Stimulated activated CD4-positive, alpha-beta T cell treated with anti-CD3 and anti-CD28 coated beads, Interleukin-1b, Interleukin-23, amount 100 ng/mL, for 1 hour (primary cell): ENCODE measurements at places on chromosomes 13 and 19.

DNA sequence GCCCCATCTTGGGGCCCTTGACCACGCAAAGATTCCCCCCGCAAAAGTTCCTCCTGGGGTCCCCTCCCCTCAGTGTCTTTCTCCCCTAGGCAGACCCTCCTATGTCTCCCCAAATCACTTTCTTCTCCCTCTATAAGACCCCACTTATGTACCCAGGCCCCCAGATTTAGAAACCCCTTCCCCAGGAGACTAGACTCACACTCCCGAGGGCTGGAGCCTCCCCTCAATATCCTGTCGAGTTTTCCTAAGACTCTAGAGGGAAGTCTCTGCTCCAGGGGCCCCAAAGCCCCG, 1.4 kb downstream of the SLC1A5 start:
- DNase-seq: no peak

DNA sequence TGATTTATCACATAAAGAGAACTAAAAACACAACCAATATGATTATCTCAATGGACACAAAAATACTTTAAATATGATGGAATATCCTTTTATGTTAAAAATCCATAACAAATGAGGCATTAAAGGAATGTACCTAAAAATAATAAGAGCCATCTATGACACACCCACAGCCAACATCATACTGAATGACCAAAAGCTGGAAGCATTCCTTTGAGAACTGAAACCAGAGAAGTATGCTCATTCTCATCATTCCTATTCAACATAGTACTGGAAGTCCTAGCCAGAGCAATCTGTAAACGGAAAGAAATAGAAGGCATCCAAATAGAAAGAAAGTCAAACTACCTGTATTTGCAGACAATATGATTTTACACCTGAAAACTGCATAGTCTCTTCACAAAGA, 671.0 kb downstream of the SLITRK1 start:
- DNase-seq: no peak

DNA sequence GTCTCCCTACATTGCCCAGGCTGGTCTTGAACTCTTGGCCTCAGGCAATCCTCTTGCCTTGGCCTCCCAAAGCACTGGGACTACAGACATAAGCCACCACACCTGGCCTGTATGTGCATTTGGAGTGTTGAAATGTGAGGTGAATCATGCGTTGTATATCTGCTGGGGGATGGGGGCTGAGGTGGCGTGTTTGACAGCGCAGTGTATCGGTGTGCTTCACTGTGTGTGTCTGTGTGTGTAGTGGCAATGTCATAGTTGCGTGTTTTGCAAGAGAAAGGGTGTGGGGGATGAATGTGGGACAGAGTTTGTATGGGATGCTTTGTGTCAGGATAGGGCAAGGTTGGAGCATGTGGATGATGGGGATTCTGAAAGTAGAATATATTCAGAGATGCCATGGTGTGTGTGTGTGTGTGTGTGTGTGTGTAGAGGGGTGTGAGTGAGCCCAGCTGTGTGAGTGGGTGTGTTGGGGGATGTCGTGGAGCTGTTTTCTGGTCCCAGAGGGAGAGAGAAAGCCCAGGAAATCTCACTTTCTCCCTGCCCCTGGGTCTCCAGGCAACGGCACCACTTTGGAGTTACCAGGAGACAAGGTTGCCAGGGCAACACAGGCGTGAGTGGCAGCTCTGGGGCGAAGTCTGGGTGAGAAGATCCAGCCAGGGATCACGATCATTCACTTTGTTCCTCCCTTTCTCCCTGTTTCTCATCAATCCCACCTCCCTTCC, 1.1 kb upstream of the SWSAP1 start:
- no peak for DNase-seq

GRCh38 chr19:48397263-48398101, 4.0 kb downstream of the GRIN2D start:
- no peak for DNase-seq

DNA sequence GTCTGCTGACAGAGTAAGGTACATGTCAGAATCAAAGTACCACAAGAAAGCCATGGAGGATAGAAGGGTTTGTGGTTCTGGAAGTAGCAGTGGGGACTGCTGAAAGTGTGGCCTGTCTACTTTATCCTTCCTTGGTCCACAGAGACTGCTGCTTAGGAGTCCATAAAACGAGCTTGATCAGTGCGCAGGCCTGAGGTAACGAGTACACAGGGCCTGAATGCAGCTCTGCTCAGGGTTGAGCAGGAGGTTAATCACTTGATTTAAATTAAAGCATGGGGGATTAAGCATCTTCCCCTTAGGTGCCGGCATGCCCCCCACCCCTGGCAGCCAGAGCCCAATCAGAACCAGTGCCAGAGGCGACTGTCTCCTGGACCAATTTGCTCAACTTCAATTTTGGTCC, 34.9 kb upstream of the WASF3 start:
- no peak for DNase-seq

DNA sequence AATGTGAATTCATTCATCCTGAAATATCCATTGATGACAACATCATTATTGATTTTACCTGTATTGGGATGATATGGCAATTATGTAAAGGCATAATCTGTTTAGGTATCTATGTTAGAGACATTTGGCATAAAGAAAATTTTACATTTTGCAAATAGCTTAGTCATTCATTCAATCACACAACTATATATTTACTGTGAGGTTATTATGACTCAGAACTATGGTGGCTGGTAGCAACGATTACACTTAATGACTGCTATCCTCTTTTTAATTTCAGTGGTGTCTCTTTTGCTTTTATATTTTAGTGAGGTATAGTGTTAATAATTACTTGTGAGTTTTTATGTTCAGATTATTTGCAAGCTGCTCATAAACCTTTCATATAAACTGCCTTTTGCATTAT, 955.9 kb downstream of the SLITRK6 start:
- DNase-seq: no peak

GRCh38 chr13:114090476-114090875, 41.9 kb downstream of the RASA3 start:
- no peak for DNase-seq

DNA sequence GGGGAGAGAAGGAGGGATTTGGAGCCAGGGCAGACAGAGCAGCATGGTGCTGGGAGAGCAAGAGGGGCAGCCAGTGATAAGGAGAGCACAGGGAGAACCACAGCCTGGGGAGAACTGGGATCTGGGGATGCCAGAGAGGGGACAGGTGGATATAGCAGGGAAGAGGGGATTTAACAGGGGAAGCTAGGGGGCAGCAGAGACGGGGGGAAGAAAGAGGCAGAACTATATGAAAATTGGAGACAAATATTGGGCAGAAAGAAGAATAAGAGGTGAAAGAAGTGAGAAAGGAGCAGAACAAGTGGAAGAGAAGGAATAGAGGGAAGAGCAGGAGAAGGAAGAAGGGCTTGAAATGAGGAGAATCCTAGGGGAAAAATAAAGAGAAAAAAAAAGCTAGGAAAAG, 6.5 kb upstream of the ZNF528 start:
- no peak for DNase-seq

DNA sequence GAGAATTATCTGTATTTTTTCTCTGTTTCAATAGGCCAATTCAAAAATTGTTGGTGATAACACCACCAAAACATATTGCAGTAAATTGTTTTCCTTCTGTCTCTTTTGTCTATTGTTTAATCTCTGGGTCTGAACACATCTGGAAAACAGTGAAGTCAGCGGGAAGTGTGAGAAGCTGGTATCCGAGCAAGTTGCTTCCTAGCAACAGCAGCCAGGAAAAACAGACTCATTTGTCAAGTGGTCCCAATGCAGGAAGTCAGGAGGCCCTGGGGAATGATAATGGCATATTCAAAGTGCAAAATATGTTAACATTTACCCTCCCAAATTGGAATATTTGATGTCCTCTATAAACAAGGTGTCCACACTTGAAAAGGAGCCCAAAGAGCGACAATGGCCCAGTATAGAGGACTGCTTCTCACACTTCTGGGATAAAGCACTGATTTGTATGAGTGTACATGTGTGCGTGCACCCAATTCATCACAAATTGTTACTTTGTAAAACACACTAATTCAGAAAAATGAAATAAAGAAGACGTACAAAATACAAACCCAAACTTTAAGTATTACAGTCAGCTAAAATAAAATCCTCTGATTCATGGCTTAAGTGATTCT, 515.0 kb downstream of the TBC1D4 start:
- DNase-seq: no peak

GRCh38 chr19:23254141-23254910, 4.1 kb upstream of the ZNF724 start:
- no peak for DNase-seq

DNA sequence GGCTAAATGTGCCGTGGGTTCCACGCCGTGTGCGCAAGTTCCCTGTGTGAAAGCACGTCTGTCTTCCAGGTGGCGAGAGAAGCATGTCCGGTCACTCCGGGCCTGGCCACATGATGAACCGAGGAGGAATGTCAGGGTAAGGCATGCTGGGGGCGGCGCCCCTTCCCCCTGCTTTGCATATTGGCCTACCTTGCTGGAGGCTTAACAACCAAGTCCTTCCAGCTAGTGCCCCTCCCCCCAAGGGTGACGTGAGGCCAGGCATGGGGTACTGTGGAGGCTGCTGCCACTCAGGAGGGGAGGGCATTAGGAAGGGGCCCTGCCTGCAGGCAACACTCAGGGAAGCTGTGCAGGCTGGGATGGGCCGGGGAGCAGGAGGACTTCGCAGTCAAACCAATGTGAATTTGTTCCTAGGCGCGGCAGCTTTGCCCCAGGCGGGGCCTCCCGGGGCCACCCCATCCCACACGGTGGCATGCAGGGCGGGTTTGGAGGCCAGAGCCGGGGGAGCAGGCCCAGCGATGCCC, 12.5 kb downstream of the MICOS13 start:
- no peak for DNase-seq

DNA sequence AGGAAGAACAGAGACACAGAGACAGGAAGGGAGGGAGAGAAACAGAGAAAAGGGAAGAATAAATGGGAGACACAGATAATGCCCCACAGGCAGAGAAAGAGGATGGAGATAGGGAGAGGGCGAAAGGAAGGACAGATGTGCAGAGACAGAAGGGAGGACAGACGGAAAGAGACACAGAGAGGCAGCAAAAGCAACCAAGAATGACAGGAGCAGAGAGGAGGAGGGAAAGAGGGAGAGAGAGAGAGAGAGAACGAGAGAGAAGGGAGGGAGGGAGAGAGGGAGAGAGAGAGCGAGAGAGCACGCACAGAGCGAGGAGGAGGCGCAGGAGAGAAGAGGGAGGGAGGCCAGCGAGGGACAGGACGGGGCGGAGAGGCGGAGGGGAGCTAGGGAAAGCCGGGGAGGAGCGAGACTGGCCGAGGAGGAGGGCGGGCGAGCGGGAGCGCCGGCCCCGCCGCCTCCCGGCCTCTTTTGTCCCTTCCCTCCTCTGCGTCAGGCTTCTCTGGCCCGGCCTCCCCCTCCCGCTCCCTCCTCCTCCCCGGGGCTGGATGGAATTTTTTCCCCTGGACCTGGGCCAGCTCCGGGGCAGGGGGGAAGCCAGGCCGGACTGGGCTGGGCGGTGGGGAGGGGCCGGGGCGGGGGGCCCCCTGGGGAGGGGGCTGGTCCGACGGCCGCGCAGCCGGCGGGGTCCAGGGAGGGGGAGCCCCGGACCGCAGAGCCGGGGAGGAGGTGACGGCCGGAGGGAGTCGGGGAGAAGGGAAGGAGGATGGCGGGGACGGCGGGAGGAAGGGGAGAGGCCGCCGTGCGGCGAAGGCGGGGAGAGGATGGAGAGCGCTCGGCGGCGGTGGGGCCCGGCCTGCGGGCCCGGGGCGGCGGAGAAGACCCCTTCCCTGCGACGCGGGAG, 4.2 kb upstream of the SPACA6 start:
- DNase-seq: no peak

GRCh38 chr13:26538363-26539317, 18.8 kb upstream of the WASF3 start:
- no peak for DNase-seq

GRCh38 chr19:4108767-4109625, 14.9 kb downstream of the MAP2K2 start:
- no peak for DNase-seq

DNA sequence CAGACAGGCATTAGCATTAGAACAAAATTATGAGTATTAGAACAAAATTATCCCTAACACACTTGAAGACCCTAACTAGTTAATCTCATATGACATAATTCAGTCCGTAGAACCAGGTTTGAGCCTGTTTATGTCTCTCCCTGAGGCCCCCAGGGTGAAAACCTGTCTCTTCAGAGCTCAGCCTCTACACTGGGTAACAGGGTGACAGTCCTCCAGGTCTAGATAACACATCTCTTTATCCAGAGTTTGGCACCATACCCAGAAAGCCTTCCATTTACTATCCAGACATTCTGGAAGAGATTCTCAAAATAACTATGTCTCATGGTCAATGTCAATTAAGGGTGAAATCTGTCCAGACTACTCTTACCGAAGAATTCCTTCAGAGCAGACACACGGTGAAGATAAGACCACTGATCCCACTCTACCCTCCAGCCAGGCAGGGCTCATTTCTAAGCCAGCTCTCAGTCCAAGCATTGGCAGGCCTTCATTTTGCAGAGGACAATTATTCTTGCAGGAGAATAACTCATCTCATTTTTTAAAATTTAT, 1195.3 kb downstream of the EFNB2 start:
- no peak for DNase-seq

GRCh38 chr19:49689133-49690078, at the start of gene ADM5:
Gene ADM5 (plus strand): TSS chr19:49689594. CDS start chr19:49689838, 244 bp downstream.
- no peak for DNase-seq

DNA sequence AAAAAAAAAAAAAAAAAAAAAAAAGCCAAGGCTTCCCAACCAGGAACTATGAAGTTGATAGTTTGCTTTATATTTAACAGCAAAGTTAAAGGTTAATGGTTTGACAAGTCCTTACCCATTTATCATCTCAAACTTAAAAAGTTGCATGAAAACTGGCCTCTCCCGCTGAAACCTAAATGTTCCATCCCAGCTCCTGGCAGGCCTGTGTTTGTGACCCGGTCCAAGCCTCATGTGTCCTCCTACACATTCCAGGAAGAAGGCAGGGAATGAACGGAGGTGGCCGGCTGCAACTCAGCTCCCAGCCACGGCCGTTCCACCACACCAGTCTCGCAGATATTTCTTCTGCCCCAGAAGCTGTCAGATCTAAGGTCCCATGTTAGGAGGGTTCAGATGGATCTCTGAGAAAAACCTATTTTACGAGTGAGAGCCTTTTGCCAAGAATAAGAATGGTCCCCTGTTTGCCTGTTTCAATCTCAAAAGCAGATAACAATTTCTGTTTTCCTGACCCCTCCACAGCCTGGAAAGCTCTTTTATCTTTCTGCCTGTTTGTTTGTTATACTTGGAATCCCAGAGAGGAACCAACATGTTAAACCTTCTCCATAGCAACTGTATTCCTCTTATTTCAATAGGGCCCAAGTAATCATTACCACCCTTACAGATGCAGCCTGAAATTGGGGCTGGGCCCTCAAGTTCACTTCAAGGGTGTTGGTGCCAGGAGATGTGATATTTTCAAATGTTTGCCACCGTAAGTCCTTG, 56.5 kb downstream of the KCTD12 start:
- no peak for DNase-seq

DNA sequence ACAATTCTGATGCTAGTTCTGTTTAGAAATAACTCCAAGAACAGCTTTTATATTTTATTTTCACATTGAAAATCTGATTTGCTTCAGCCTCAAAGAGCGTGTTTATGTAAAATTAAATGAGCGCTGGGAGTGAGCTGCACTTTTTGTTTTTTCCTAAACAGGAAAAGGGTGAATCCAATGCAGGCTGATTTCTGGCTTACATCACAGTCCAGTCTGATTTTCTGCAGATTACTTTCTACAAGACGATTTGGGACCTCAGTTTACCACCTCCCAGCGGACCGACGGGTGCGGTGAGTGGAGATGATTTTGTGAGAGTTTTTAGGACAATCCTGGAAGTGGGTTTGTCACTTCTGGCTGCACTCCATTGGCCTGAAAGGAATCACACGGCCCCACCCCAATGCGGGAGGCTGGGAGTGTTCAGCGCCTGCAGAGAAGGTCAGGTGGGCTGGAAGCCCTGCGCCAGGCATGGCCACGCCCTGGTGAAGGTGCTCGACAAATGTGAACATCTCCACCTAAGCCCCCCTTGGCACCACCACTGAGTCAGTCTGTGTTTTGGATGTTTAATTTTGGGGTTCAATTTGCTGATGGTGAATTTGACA, 90.1 kb downstream of the ANKRD10 start:
- no peak for DNase-seq
